Stimulated activated CD4-positive, alpha-beta T cell treated with anti-CD3 and anti-CD28 coated beads, Interleukin-4, amount 100 ng/mL, for 48 hours (primary cell): ENCODE measurements at places on chromosomes 16 and 17.

DNA sequence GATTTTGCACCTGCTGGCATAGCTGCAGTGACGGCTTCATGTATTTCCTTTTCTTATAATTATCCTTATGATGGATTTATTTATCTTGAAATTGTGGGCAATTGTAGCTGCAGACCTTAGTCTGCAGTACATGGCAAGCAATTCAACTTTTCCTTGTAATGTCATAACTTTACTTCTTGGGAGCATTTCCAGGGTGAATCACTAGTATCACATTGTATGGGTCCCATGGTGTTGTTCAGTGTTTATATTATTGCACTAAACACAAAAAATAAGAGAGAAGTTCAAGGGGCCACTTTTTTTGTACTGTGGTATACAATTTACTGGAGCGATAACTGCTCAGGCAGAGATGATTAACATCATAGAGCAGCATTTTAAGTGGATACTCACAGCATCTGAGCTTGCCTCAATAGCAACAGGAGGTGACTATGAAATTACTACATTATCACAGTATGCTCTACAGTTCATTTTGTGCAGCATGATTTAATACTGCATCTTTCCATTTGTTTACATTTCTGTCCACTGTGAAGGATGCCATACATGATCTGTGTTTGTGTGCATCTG, 169.5 kb downstream of the STX8 start:
- no peak for DNase-seq

GRCh38 chr17:14304773-14305517, 4.1 kb downstream of the HS3ST3B1 start:
- DNase-seq: no peak

- no peak for DNase-seq
Observed at GRCh38 chr16:23365602-23366240, 63.6 kb downstream of the SCNN1B start.

DNA sequence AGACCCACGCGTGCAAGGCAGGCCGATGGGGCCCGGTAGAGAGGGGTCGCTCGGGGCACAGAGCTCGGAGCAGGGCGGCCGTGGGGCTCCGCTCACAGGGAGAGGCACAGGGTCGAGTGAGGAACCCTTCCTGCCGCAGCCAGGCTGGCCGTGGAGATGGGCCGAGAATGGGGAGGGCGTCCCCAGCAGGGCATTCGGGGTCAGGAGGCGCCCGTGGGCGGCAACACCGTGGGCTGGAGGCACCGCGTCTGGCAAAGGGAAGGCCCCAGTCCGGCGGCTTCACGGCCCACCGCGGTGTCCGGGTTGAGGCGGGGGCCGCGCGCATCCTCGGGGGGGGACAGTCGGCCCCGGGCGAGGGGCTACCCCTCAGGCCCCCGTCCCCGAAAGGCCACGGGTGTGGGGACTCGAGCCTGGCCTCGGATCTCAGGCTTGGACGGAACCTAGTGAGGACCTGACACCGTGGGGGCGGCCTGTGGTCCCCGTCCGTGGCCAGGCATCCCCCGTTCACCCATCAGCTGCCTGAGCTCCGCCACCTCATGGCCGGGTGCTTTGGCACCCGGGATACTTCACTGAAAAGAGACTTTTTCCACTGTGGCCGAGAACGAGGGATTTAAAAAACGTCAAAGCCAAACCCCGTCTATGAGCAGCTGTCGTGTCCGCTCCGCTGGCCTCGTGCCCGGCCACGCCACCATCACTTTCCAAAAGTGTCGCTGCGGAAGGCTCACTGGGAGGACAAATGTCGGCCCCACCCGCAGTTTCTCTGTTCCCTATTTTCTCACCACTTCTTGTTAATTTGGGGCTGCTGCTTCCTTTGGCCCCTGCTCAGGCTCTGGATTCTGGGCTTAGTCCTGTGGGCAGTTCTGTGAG, 73.6 kb downstream of the METRNL start:
- DNase-seq: no peak

- no peak for DNase-seq
Observed at GRCh38 chr16:85139881-85140339, 27.6 kb upstream of the CIBAR2 start.

GRCh38 chr17:3888343-3889171, 4.3 kb downstream of the CAMKK1 start:
- no peak for DNase-seq

GRCh38 chr17:31320791-31321190, 631 bp downstream of the EVI2A start:
- DNase-seq: no peak

GRCh38 chr16:69859105-69859989, 91.8 kb upstream of the CLEC18A start:
- DNase-seq: no peak
